ENCODE measurements at places on chromosomes 13 and 19.
A peak's percentile ranks its signal among the peaks of the same experiment; 100 is the strongest.

- DNase-seq, result no peak
These were observed 1.2 kb upstream of the EEF2 start for GRCh38 chr19:3986260-3987041.

DNA sequence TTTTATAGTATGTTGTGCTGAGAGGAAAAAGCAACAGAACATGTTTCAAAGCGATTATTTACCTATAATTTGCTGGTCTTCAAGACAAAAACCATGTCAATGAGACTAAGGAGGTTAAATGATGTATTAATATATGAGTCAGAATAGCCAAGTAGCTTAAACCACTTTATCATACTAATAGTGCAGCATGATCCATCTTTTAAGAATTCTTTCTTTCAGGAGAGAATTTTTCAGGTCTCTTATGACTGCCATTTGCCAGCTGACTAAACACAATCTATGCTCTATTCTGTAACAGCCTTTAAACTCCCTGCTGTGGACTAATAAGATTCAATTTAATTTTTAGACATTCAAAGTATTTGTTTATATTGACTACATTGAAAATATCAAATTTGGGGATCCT, 93.7 kb downstream of the TRPC4 start:
- DNase-seq, result no peak

GRCh38 chr13:32310134-32310706, 4.9 kb downstream of the ZAR1L start:
- no peak for DNase-seq

DNA sequence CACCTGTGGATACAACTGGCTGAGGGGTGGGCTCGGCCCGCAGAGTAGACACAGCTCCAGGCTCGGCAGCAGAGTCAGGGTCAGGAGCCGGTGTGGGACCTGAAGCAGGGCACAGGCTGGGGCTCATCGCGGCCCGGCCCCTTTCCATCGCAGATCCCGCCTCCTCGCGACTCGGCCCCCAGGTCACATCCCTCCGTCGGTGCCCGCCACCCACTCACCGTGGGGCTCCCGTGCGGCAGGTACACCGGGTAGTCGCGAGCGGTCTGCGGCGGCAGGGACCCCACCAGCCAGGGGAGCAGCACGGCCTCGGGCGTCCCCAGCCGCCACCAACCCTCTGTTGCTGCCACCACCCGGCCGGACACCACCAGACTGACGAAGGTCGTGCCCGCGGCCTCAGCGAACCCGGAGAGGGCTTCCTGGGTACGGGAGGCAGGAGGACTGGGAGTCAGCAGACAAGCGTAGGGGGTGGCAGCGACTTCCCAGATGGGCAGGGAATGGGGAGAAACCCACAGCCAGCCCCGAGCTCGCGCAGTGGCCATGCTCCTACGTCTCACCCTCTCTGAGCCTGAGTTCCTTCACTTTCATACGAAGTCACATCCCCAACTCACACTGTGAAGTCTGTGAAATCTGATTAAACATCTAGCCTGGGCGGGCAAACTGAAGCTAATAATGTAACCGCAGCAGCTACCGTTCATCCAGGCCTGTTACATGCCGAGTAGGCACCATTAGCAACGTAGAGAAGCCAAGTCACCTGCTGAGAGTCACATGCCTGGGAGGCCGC, 3.7 kb downstream of the FUZ start:
- DNase-seq, result no peak

- peak; percentile 75 for DNase-seq
These were observed 5.1 kb upstream of the MKNK2 start for GRCh38 chr19:2055931-2056836.

DNA sequence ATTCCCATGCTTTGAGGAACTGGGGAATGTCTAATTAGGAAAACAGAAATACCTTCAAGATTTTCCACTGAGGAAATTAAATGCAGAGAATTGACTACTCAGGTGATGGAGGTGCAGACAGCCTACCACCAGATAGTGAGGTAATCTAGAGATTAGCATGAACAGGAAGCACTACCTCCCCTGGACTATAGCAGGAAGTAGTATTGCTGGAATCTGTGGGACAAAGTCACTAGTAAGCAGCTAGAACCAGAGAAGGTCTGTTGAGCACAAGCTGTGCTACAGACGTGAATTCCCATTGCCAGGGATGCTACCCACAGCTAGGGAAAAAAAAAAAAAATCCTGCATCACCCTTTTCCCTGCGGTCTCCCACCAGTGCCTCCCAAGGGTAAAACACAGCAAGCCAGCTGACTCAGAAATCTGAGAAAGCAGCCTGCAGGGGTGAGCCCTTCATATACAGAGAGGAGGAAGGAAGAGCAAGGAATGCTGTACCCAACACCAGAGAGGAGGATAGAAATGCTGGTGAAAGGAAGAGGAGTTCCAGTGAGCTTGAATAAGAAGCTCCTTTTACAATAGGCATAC, 10.2 kb downstream of the ENOX1 start:
- no peak for DNase-seq

GRCh38 chr13:42760951-42761350, 20.4 kb upstream of the FAM216B start:
- no peak for DNase-seq

GRCh38 chr13:30204564-30204963, 102.8 kb downstream of the KATNAL1 start:
- DNase-seq, result no peak

GRCh38 chr13:99542788-99543406, 41.6 kb downstream of the TM9SF2 start:
- DNase-seq, result no peak

DNA sequence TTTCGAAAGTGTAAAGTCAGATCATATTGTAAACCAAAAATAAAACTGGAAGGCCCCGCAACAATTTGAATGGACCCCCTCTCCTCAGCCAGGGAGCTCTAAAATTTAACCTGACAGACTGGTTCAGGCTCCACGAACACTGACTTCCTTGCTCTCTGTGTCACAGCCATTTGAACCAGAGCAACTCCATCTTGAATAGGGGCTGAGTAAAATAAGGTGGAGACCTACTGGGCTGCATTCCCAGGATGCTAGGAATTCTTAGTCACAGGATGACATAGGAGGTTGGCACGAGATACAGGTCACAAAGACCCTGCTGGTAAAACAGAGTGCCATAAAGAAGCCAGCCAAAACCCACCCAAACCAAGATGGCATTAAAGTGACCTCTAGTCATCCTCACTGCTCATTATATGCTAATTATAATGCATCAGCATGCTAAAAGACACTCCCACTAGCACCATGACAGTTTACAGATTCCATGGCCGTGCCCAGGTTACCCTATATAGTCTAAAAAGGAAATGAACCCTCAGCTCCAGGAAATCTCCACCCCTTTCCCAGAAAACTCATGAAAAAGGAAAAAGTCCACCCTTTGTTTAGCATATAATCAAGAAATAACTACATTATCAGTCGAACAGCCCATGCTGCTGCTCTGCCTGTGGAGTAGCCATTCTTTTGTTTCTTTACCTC, 43.1 kb downstream of the RFXAP start:
- no peak for DNase-seq

DNA sequence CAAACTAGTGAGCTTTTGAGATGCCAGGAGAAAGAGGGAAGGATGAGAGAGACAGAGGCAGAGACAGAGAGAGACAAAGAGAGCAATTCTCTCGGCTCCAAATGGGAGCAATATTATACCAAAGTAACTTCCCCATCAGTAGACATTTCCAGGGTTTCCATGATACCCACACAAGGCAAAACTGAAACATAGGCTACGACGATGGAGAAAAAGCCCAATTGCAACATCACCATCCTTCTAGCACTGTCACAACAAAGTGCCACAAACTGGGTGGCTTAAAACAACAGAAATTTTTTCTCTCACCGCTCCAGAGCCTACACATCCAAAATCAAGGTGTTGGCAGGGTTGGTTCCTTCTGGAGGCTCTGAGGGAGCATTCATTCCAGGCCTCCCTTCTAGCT, 81.4 kb downstream of the KCTD12 start:
- DNase-seq, result no peak

GRCh38 chr13:20173116-20173746, 12.4 kb upstream of the GJA3 start:
- no peak for DNase-seq

DNA sequence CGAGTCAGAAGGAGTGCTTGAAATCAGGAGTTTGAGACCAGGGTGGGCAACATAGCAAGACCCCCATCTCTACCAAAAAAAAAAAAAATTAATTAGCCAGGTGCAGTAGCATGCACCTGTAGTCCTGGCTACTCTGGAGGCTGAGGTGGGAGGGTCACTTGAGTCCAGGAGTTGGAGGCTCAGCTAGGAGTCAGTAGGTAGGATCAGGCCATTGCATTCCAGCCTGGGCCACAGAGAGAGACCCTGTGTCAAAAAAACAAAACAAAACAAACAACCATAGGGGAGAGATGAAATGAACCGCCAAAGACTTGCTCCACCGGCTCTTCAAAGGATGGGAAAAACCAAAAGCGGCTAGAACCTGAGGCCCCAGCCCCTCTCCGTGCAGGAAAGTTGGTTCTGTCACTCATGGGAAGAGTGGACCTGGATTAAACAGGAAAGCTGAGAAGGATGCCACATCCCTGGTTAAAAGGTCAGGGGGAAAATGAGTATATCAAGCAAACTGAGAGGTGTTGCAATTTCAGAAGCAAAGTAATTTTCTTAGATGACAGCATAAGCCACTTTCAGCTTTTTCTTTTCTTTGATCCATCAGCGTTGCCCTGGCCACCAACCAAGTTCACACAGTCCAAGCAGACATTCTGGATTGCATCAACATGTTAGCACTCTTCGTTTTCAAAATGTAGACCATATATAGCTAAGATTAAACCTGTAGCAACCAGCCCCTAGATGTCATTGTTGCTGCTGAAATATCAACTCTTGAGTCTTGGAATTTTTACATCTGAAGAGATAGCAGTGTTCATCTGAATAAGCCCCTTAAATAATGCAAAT, 8.9 kb upstream of the ZNF507 start:
- DNase-seq, result no peak

- no peak for DNase-seq
These were observed 81.6 kb downstream of the DACH1 start for GRCh38 chr13:71785361-71785760.

GRCh38 chr19:18675779-18676178, 7.7 kb upstream of the CRTC1 start:
- DNase-seq, result no peak

DNA sequence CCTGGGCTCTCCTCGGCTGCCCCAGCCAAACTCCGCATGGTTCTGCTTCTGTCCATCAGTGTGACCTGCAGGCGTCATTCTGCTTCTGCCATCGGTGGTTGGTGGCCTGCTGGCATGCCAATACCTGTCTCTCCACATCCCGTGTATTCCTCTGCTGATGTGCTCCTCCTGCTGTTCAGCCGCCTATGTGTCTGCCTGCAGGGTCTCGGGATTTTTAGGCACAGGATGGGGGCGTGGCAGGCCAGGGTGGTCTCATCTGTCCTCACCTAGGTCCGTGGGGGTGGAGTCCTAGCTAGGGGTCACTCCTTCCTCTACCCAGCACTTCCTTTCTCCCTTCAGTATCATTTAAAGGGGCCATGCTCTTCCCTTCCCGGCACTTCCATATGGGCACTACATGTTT, 33.0 kb upstream of the SGCG start:
- DNase-seq, result no peak

- no peak for DNase-seq
These were observed 314.8 kb upstream of the MAB21L1 start for GRCh38 chr13:35791184-35791851.

GRCh38 chr19:50051964-50052363, 26.2 kb downstream of the ZNF473 start:
- DNase-seq, result no peak

- DNase-seq, result no peak
These were observed 32.3 kb upstream of the MATK start for GRCh38 chr19:3818466-3818865.

DNA sequence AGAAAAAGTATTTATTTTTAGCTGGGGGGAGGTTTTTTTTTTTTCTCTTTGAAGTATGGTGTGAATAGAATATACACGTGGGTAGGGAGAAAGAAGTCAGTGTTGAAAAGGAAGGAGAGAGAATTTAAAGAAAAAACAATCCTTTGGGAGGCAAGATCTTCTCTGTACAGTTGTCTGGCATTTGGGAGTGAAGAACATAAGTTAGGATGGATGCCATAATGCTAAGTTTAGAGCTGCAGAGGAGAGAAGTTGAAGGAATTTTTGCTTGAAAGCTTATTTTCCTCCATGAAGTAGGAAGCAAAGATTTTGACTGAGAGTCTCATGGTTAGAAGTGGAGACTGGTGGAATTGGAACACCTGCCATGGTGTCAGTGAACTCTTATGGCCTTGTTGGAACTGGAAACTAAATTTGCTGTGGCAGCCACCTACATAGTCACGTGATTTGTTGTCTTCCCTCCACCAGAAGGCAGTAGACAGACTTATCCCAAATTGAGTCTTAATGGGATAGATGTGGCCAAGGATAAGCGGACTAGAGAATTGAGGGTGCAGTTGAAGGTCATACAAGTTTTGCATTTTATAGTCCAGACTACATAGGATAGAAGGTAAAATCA, 22.0 kb downstream of the NDFIP2 start:
- no peak for DNase-seq

DNA sequence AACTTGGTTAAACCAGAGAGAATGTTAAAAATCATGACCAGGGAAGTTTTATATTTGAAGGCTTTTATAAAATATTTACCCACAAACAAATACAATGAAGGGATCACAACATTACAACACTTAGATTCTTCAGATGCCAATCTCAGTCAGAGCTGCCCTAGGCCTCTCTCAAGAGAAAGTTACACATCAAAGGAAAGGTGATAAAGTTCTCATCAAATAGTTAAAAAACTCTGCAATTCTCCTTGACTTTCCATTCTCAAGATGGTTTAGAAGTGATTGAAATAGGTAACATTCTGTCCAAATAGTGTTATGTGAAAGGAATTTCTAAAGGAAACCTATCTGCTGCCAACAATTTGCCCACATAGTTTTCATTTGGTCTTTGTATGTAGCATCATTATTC, 1115.2 kb upstream of the MIR17HG start:
- no peak for DNase-seq

- DNase-seq, result no peak
These were observed 9.9 kb downstream of the RANBP3 start for GRCh38 chr19:5967994-5968430.

DNA sequence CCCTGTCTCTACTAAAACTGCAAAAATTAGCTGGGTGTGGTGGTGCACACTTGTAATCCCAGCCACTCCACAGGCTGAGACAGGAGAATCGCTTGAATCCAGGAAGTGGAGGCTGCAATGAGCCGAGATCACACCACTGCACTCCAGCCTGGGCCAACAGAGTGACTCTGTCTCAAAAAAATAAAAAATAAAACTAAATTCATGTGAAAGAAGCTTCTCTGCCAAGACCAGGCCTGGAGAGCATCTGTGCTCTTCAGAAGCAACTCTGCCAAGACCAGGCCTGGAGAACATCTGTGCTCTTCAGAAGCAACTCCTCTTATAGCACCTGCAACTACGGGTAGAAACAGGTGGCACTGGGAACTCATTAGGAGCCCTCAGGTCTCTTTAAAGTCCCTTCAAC, 37.7 kb downstream of the CRYL1 start:
- no peak for DNase-seq

DNA sequence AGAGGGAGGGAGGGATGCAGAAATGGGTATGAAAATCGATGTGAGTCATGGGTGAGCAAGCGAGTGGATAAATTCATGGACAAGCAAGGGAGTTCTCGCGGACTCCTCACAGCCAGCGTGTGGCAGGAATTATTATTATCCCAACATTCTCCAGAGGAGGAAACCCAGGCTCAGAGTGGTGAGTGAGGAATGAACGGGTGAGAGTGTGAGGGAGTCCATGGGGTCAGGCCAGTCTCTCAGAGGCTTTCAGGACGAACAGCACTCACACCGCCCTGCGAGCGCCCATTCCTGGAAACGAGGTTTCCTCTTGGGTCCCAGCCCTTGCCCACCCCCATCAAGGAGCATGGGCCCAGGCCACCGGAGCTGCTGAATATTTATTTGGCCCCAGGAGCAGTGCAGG, 6.3 kb upstream of the DNAAF3 start:
- no peak for DNase-seq

GRCh38 chr19:50008532-50008931, 16.6 kb downstream of the VRK3 start:
- DNase-seq, result no peak
